Non-pigmented ciliary epithelial cell (primary cell): ENCODE measurements at places on chromosomes 12 and 14.

GRCh38 chr14:99686557-99687283, 2.6 kb downstream of the CYP46A1 start:
- DNase-seq: no peak

- no peak for DNase-seq
Observed at GRCh38 chr12:110885152-110885840, 35.1 kb downstream of the MYL2 start.

GRCh38 chr12:92426332-92426731, 276.5 kb upstream of the PLEKHG7 start:
- no peak for DNase-seq

DNA sequence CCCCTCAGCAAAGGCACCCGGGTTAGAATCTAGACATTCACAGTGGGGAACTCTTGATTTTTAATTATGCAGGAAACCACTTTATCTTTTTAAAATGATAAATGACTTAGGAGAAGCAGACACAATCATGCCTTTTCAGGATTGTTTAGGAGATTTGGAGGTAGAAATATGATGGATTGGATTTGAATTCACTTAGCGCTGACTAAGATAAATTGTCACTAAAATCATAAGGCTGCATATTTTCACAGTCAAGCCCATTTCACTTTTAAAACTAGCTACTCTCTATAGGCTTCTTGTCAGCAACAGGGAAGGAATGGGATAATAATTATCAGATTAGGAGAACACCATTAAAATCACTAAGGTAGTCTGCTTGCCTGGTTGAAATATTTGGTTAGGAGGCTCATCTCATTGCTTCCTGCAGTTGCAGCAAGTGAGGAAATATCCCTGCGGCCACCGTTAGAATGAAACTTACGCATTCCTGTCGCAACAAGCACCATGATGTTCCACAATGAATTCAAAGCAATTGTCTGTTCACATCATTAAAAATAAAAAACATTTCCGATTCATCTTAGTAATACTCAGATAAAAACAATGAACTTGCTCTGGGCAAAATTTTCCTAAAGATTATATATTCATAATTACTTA, 31.9 kb downstream of the DACT1 start:
- no peak for DNase-seq
